ENCODE measurements at places on chromosomes 3 and 15.

DNA sequence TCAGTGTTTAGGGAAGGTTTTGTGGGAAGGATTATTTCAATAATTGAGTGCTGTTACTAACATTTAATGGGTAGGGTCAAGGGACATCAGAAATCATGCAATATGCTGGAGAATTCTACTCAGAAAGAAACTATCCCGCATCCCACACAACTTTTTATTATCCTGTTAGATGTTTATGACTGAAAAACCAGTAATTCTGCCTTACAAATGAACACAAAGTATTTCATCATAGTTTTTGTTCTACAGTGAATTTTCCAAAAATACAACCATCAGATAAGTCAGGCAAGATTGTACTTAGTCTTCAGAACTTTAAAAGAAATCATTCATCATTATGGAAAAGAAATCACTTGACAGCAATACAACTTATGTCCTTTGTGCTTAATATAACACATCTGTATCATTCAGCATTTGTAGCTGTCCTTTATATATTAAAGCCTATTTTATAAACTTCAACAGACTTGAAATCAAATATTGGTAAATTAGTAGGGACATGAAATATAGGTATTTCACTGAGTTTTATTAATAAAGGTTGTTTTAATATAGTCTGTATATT lies 61.9 kb downstream of the TRPM7 start:
- no peak for DNase-seq

DNA sequence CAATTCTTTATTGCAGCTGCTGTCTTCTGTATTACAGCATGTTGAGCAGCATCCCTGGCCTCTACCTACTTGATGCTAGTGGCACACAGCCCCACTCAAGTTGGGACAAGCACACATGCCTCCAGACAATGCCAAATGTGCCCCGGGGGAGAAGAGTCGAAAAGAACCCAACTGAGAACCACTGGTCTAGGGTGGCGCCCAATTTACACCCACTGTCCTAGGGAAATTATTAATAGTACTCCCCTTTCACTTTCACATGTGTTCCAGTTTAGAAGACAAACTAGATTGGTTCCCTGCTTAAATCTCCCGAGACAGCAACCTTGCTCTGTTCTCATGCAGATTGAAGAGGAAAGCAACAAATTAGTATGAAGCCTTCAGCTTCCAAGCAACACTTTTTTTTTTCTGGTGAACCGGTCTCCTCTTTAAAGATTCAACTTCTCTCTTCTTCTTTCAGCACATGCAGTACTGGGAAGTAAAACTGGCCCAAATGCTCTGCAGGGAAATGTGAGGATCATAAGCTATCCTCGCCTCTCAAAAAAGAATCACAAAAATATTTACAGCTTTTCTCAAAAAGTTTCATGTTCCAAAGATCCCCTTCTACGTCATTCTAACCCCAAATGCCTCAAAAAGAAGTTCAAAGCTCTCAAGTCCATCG lies 823.9 kb upstream of the CFAP20DC start:
- no peak for DNase-seq

- DNase-seq: no peak
Observed at GRCh38 chr3:52393131-52393807, 51.6 kb downstream of the SEMA3G start.

DNA sequence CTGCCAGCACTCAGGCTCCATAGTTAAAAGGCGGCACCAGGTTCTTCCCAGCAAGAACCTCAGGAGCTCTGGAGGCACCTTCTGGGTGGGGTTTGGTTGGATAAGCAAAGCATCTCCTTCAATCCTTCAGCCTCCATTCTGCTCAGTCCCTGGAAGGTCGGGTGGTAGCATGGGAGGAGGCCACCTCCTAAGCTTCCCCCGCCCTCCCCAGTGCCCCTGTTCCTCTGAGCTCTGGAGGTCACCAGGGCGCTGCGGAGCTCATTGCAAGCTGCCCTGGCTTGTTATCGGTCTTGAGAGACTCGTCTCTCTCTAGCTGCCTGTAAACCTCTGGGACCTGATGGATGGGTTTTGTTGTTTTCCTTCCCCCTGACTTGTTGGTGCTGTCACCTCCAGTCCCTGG lies 124.8 kb downstream of the RPLP1 start:
- no peak for DNase-seq

GRCh38 chr15:39969002-39969394 lies 35.1 kb downstream of the EIF2AK4 start:
- DNase-seq: no peak

DNA sequence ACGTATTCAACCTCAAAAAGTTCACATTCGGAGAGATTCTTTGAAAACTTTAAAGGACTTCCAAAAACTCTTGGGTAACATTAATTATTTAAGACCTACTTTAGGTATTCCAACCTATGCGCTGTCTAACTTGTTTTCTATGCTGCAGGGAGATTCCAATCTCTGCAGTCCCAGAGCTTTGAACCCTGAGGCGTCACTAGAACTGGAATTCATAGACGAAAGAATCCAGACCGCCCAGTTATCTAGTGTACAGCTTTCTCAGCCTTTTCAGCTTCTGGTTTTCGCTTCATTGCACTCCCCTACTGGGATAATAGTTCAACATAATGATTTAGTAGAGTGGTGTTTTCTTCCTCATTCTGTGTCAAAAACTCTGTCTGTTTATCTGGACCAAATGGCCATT lies 711.3 kb downstream of the ROBO1 start:
- DNase-seq: no peak

GRCh38 chr3:178802993-178803693 lies 266.9 kb downstream of the KCNMB2 start:
- DNase-seq: no peak

GRCh38 chr15:29800491-29801366 lies 21.5 kb downstream of the TJP1 start:
- DNase-seq: no peak

- no peak for DNase-seq
Observed at GRCh38 chr15:54481819-54482218, 503.6 kb downstream of the UNC13C start.

GRCh38 chr3:124676236-124676635 lies 54.0 kb upstream of the UMPS start:
- no peak for DNase-seq

- DNase-seq: no peak
Observed at GRCh38 chr15:85525755-85526154, 145.4 kb downstream of the AKAP13 start.

GRCh38 chr3:179149406-179149867 lies 1.3 kb downstream of the PIK3CA start:
- peak; percentile 20 for DNase-seq

- DNase-seq: no peak
Observed at GRCh38 chr3:126417981-126418530, 23.3 kb downstream of the CFAP100 start.

DNA sequence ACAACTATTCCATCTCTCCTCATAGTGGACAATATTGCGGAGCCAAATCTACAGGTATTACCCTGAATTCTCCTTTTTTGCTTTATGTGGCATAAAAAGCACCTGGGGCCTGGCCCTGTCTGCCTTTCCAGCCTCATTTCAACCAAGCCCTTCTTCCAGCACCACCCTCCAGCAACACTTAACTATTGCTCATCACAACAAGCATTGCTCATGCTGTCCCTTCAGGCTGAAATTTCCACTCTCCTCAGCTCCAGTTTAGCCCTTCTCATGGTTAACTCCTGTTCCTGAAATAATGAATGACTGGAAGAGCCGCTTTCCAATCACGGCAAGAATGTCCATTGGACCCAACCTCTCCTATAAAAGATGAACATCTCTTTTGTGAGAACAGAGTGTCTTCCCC lies 107.4 kb downstream of the P2RY1 start:
- DNase-seq: no peak

GRCh38 chr3:13294442-13295351 lies 125.4 kb downstream of the NUP210 start:
- no peak for DNase-seq

DNA sequence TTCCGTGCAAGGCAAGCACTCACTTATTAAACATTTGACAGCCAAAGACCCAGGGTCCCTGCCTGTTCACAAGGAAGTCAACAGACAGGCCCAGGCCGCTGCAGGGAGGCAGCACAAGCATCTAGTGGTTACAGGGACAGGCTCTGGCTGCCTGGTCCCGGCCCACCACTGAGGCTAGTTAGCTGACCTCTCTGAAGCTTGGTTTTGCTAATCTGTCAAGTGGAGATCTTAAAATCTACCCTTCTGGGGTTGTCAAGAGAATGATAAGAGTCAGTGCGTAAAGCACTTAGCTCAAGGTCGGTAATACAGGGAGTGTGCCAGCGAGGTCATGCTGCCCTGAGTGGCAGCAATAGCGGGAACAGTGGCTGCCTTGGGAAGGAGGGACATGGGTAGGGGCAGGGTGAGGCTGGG lies 6.0 kb downstream of the GNB5 start:
- DNase-seq: no peak

- peak; percentile 14 for DNase-seq
Observed at GRCh38 chr15:44735482-44736180, 697 bp upstream of the TRIM69 start.

- DNase-seq: no peak
Observed at GRCh38 chr15:74129586-74130154, 716 bp upstream of the ISLR2 start.

DNA sequence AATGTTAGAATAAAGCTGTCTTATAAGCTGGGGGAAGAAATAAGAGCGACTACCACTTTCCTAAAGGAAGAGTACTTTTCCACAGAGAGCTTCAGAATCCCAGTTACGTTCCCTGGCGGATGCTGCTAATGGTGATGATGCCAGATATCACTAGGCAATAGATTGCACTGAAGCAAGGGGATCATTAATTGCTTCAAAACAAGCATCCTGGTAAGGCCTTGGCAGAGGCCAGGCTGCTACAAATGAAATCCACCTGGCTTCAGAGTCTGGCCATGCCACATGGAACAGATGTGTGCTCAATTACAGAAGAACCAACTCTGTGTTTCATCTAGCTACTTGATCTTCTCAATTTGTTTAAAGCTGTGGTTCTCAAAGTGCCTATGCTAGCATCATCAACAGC lies 129.2 kb upstream of the IL12A start:
- no peak for DNase-seq

DNA sequence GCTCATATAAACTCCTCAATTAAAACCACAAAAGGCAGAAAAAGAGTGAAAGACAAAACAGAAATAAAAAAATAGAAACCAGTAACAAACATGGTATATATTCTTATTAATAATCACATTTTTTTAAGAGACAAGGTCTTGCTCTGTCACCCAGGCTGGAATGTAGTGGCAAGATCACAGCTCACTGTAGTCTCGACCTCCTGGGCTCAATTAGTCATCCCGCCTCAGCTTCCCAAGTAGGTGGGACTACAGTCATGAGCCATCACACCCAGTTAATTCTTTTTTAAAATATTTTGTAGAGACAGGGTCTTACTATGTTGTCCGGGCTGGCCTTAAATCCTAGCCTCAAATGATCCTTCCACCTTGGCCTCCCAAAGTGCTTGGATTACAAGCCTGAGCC lies 37.1 kb downstream of the FAM240A start:
- DNase-seq: peak; percentile 53

DNA sequence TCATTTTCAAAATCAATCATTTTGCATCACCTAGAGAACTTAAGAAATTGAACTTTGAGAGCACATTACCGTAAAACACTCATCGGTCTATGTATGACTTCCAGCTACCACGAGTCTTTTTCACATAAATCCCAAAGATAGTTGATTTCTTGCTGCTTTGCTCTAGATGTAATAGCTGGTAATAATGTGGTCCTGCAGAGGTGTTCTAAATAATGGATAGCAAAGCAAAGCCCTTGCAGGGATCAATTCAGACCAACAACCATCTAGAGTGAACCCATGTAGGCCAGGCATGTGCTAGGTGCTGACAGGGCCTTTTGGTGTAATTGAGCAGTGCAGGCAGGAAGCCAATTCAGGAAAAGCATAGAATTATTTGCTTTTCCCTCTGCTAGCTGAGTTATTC lies 26.1 kb upstream of the C3orf80 start:
- DNase-seq: no peak

DNA sequence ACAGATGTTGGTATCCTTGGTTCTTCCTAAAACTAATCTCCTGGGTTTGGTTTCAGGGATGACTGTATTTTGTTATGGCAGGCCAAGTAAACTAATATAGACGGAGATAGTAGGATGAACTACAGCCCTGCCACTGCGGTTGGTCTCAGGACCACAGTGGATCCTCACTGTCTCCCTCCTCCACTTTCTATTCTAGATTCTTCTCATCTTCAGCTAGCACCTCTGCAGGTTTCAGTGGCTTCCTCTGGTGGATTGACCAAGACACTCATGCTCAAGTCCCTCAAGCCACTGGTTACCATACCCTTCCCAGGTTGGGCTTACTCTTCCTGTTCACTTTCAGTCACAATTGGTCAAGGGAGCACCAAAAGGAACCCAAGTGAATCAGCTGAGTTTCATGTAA lies 71.1 kb upstream of the CLDN18 start:
- no peak for DNase-seq

DNA sequence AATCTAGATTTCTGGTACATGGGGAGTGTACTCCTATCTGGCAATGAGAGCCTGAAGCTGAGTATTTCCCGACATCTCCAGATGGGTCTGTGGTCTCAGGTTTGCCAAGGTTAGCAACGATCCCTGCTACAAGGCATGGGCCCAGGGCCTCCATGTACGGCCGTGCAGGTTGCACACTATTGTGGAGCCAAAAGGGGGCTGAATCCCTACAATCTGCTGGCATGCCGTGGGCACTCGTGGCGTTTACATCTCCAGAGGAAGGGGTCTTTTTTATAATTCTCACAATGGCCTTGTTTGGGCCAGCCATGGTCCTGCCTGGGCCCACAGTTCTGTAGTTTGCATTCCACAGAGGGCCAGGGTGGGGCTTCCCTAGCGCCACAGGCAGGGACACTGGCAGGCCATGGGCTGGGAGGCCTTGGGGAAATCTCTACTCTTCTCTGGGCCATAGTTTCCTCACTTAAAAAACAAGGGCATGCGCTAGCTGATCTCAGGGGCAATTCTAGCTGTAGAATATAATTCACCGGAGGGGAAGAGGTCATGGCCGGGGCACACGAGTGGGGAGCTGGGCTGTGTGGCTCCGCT lies 68.9 kb upstream of the TLE3 start:
- DNase-seq: no peak

GRCh38 chr3:185701611-185702261 lies 115.6 kb downstream of the SENP2 start:
- DNase-seq: no peak

Data from fibroblast of skin of scalp (primary cell).